NCI-H1694 (cell line): ENCODE measurements at places on chromosomes 2 and 18.
A peak's percentile ranks its signal among the peaks of the same experiment; 100 is the strongest.

- peak; percentile 60 for DNase-seq
Measured at GRCh38 chr2:198659096-198659870, 798.5 kb downstream of the SATB2 start.

DNA sequence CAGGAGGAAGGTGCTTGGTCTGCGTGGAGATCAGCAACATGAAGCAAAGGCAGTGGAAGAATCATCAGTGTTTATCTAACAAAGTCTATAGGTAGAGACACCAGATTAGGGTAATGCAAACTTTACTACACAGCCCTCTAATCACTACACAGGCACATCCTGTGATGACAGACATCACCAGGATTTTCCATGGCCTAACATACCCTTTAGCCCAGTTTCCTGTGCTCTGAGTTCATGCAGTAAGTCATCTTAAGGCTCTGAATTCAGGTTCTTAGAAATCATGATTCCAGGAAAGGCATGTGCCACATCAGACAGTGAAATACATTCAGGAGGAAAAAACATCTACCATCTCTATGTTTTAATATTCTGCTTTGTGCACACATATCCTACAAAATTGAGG, 708.5 kb upstream of the SLC8A1 start:
- no peak for DNase-seq

DNA sequence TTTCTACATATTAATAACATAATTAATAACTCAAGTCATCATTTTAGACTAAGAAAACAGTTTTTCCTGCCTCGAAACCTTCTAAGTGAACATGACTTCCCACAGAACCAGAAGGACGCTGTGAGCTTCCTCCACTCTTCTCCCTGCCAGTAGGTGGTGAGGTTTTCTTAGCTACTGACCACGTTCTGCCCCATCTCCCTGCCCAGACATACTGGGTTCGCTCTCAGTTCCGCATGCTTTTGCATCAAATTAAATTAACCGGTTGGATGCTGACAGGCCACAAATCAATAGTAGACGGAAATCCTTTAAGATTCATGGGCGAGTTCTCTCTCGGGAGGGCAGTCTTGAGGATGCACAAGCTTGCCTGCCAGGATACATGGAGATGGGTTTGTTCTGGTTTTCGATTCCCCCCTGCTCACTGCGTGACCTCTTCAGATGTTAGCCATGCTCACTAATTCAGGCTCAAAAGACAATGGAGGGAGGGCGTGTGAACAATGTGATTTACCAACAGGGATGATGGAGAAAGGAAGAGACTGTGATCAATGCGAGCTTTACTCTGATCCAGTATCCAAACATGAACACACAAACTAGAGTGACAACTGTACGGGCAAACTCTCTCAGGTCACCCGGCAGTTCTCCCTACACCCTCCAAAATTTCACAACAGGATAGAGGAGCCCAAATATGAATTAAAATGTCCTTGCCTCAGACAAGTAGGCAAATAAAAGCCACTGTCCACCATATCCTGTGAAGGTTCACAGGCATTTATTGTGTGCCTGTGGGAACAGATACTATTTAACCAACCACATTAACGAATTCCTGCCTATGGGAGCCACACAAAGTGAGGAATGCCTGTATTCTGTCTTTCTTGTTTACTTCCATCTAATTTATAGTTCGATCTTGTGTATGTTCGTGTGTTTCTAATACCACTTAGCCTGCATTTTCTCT, 375.7 kb downstream of the EIPR1 start:
- DNase-seq, result no peak

- DNase-seq, result no peak
Measured at GRCh38 chr2:203650860-203651613, 55.4 kb upstream of the CD28 start.

DNA sequence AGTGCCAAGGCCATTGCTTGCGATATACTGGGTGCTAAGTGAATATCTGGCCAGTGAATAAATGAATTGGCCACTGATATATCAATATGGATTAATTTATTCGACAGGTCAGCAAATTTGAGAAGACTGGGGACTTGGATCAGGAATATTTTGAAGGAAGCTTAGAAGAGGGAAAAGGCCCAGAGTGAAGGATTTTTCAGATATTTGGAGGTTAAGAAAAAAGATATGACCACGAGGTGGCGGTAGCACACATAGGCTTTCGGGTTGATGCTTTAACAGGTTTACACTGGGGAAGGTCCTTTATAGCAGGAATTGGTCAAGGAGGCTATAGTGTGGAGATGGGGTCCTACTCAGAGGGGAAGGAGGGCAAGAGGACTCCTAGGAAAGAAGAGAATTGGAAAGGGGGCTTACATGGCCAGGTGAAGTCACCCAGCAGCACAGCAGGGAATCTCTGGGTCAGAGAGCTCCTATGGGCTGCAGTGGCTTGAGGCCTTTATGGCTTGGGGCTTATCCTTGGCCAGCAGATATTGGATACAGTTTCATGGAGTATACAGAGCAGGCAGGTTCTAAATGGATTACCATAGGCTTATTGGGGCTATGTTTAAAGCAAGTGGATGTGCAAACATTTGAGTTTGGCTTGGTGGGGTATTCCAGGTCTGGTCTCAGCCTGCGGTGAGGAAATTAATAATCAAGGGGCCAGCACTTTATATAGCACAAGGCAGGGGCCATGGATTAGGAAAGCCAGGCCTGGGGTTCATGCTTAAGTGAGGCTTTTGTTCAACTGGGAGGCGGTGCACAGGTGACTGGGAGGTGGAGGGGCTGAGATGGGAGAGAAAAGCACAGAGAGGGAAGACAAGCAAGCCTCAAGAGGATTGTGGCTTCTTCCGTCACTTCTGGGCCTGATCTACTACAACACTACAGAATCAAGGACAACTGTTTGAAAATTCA, 9.7 kb downstream of the IL1RN start:
- peak; percentile 25 for DNase-seq

DNA sequence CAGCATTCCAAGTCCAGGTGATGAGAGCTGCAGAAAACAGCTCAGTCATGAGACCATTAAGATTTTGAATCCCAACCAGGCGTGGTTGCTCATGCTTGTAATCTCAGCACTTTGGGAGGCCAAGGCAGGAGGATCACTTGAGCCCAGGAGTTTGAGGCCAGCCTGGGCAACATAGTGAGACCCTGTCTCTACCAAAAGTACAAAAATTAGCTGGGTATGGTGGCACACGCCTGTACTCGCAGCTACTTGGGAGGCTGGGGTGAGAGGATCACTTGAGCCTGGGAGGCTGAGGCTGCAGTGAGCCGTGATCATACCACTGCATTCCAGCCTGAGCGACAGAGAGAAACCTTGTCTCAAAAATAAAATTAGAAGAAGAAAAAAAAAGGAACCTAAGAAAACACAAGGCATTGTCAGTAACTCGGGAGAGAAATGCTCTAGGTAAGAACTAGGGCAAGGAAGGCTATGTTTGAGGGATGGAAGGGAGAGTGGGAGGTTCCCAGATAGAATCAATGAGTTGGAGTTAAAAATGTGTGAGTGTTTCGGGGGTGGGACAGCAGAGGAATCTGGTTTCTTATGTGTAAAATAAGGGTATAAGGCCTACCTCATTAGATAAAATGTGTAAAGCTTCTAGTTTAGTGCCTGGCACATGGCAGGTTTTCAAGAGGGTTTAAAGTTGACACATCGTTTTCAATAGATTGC, 23.3 kb upstream of the MTA3 start:
- DNase-seq, result no peak

GRCh38 chr2:63058921-63059792, 8.5 kb downstream of the OTX1 start:
- DNase-seq, result no peak

DNA sequence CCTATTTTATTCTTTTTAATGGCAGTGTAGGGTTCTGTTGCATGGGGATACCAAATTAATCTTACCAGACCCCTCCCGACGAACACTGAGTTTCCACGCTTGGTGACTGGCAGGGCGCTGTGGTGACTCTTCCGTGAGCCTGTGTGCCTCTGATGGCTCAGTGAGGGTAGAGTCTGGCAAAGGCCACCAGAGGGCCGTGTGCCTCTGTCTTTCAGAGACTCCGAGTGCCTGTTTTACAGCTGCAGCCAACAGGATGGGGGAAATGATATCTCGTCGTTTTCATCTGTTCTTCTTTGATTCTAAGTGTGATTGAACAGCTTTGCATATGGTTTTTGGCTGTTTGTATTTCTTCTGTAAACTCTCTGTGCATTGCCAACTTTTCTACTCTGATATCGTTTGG, 99.8 kb downstream of the ZNF236 start:
- DNase-seq, result peak; percentile 16

DNA sequence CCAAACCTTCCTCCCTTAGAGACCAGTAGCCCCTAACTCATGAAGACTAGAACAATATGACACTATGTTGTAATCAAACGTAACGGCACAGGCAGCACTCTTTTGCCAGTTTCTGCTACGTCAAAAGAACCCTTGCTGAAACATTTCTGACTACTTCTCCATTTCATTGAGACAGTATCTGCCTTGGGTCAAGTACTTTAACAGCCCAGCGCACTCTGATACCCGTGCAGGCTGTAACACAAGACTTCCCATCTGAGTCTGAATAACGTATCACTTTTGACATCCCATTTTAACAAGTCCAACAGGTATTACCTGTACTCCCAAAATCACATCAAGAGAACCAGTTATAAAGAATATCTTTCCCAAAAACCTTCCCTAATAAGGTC, 38.4 kb downstream of the TBC1D8 start:
- no peak for DNase-seq

DNA sequence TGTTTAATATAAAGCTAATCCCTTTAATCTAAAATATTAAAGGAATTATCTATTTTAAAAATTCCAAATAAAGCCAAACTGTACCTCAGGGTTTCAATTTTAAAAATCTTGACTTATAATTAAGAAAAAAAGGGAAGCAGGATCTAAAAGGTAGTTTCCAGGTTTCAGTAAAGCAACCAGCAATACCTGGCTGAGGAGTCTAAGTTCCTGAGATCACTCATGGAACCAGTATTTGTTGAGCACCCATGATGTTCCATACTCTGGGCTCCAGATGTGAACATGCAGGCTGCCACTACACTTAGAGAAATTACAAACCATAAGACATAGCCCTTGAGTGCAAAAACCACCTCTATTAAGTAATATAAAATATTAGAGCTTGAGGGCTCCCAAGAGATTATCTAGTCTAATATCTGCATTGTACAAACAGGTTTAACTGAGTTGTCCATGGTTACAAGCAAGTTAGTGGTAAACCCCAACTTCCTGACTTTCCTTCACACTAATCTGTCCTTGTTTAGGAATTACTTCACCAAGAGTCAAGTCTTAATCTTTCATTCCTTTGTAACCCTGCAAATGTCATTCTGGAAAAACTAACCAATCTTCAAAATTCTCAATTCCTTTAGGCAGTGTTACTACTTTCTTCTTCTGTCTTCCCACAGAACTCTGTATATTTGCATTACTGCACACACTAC, 49.2 kb downstream of the CLASP1 start:
- no peak for DNase-seq

GRCh38 chr2:236572482-236572881, 2.9 kb downstream of the ACKR3 start:
- no peak for DNase-seq

- no peak for DNase-seq
Measured at GRCh38 chr18:59352250-59352855, 6.7 kb downstream of the LMAN1 start.

DNA sequence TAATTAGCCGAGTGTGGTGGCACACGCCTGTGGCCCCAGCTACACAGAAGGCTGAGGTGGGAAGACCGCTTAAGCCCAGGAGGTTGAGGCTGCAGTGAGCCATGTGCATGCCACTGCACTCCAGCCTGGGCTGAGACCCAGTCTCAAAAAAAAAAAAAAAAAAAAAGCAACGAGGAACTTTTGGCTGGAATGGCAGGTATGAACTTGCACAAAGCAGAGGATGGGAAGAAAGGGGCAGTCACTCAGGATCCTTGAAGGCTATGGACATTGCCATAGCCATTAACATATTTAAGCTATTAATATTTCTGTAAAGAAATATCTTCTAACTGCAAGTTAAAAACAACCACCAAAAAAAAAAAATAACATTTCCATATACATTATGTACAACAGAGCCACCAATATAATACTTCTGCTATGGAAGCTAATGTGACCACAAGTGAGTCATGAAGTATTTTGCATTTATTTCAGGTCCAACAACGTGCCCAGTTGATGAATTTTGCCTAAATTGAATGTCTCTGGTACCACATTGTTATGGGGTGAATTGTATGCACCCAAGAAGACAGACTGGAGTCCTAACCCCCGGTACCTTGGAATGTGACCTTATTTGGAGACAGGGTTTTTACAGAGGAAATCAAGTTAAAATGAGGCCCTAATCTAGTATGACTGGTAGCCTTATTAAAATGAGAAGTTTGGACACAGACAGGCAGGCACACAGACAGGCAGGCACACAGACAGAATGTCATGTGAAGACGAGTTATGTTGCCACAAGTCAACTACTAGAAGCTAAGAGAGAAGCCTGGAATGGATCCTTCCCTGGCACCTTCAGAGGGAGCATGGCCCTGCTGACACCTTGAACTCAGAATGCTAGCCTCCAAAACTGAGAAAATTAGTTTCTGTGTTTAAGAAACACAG, 102.8 kb downstream of the RBMS1 start:
- DNase-seq, result no peak

DNA sequence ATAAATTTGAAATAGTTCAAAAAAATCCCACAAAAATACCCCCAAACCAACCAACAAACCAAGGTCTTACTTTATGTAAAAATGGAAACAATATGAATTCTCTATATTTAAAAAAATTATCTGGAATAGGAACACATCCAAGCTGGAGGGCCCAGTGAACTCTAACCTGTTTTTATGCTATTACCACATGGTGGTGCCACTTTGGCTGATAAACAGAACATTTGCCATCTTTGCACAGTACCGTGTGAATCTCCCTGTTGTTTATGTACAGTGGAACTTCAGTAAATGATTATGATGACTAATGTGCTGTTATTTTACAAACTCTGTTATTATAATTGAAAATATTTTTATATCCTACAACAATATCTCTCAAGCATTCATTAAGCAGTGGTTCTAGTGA, 145.3 kb upstream of the SMAD7 start:
- DNase-seq, result no peak

DNA sequence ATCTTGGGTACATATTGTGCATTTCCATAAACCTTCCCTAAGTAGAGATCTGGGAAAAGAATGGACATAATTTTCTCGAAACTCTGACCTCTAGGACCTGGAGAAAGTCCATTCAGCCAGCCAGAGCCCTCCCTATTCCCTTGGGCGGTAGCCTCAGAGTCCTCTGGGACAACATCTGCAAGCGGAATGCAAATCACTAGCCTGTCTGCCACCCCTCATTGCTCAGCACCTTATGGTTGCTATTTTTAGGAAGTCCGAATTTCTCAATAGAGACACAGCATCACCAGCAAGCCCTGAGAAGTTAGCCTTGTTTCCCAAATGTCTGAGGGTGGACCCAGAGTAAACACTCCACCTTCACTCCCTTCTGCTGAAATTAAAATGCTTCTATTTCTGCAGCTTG, 17.6 kb upstream of the CD28 start:
- DNase-seq, result no peak

DNA sequence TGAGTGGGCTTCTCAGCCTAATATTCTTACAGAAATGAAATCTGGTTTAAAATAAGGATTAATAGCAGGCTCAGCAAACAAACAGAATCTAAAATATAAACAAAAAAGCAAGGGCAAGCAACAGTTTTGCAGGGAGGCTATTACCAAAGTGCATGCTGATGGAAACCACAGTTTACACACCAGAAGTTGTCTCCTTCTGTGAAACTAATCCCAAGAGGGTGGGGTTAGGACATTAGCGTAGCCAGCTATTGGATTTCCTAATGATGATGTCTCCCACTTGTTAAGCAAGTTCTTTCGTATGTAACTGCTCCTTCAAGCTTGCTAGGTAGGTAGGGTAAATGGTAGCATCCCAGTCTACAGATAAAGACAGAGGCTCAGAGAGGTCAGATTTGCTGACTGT, 65.0 kb upstream of the TSPYL6 start:
- no peak for DNase-seq

- no peak for DNase-seq
Measured at GRCh38 chr2:62941413-62941812, 109.2 kb upstream of the OTX1 start.
